ENCODE measurements at places on chromosomes 2 and 18.

- DNase-seq, result peak; percentile 20
These were observed 30.6 kb downstream of the HNRNPLL start for GRCh38 chr2:38572167-38572566.

GRCh38 chr2:149763358-149763757 lies 175.8 kb upstream of the MMADHC start:
- DNase-seq, result no peak

GRCh38 chr18:45458033-45458432 lies 157.2 kb upstream of the SLC14A2 start:
- DNase-seq, result no peak

- DNase-seq, result no peak
These were observed 150.7 kb upstream of the NRP2 start for GRCh38 chr2:205531489-205532148.

- peak; percentile 78 for DNase-seq
These were observed 40.0 kb downstream of the ICA1L start for GRCh38 chr2:202831242-202832220.

- no peak for DNase-seq
These were observed 23.4 kb downstream of the DAPL1 start for GRCh38 chr2:158818511-158818910.

GRCh38 chr2:122543815-122544214 lies 788.4 kb downstream of the TSN start:
- DNase-seq, result peak; percentile 58

DNA sequence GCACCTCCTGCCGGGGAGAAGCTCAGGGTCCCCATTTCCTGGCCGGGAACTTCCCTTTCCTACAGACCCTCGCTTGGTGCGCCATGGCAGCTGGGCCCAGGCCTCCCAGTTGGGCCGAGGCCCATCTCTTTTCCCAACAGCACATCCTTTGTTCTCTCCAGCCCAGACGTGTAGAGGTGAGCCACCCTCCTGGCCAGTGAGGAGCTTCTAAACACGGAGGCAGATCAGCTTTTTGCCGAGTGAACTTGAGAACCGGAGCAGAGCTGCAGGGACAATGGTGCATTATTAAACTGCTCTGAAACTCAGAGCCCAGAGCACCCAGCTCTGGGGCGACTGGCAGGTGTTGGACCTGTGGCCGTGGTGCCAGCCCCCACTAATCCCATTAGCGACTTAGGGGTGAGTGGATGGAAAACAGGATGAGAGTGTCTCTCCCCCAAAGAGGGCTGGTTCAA lies 25.4 kb downstream of the SH3BP4 start:
- DNase-seq, result no peak

DNA sequence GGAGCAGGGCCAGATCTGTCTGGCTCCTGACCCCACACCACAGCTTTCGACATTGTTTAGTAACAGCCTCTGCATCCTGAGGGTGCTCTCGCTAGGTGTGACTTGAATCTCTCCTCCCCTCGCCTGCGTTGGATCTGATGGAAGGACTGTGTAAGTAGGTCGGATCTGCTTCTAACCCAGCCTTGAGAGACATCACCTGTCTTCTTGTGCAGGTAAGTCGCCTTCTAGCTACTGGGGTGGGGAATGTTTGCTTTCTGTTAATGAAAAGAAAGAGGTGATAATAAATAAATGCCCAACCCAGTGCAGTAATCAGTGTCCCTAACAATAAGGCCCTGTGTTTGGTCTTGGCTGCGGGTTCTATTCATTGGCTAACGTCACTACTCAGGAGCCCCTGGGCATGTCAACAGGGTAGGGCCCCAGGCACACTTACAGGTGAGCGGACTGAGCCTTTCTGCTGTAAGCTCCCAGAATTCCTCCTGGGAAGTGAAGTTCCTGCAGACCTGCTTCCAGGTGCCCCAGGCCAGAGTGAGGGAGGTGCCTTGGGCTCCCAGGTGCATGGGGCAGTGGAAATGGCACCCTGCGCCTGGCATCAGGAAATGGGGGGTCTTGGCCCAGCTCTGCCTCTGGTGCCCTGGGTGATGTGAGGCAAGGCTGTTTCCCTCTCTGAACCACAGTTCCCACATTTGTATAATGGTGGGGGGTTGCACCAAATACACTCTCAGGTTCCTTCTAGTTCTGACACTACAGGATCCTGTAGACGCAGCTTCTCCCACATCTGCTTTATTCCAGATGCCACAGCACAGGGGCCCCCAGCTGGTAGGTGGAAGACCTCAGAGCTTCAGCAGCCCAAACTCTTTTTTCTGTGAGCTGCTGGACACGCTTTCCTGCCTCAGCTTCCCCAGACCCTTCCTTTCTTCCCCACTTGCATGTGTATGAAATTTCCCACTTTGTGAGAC lies 11.2 kb upstream of the FOSL2 start:
- DNase-seq, result no peak

DNA sequence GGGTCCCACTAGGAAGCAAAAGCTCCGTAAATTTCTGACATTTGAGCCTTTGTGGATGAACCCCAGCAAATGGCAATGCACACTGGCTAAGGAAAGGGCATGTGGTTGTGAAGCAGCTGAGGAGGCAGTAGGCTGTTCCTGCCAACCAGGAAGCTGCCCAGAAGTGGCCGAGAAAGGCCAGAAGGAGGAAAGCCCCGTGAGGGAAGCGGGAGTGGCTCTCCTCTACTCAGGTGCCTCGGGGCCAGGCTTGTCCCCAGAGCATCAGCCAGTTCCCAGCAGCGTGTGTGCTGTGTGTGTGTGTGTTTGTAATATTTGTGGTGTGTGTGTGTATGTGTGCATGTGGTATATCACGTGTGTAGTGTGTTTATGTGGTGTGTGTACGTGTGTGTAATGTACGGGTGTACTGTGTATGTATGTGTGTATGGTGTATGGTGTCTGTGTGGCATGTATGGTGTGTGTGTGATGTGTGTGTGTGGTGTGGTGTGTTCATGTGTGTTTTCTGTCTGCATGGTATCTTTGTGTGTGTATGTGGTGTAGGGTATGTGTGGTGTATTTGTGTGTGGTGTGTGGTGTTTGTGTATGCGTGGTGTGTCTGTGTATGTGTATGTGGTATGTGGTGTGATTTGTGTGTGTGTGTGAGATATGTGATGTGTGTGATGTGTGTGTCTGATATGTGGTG lies 90.6 kb downstream of the APOB start:
- DNase-seq, result no peak

GRCh38 chr2:171271971-171272436 lies 111.3 kb upstream of the TLK1 start:
- DNase-seq, result peak; percentile 88

DNA sequence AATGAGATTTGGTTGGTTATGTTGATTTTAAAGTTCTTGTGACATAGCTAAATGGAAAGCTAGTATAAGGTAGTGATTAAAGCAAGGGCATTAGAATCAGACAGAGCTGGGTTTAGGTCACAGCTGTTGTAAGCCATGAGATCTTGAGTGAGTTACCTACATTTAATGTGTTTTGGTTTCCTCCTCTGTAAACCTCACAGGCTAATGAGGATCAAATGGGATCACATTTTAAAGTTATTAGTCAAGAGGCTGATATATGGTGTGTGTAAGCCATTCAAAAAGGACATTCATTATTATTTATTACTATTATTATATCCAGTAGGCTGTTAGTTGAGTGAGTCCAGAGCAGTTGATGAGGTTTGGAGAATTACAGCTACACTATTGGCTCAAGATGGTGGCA lies 416.2 kb downstream of the IRS1 start:
- no peak for DNase-seq

DNA sequence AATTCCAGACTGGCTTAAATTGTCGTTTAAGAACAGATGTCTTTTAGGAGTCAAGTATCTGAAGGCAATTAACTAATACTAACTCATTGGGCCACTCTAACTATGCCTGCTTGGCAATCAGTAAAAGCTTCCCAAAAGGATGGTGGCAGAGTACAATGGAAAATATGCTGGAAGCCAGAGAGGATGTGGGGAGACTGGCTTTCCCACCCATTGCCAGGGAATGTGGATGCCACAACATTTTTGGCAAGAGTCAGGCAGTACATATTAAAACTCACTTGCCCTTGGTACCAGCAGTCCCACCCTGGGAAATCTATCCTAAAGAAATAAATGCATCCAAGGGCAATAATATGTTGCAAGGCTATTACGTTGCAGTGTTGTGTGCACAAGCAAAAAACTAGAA lies 74.0 kb upstream of the FZD7 start:
- DNase-seq, result peak; percentile 69

GRCh38 chr18:79983793-79984192 lies 4.6 kb downstream of the TXNL4A start:
- no peak for DNase-seq

- DNase-seq, result peak; percentile 77
These were observed 72.8 kb upstream of the TAF1B start for GRCh38 chr2:9770308-9771100.

GRCh38 chr18:33113416-33113815 lies 327.1 kb downstream of the CCDC178 start:
- DNase-seq, result no peak

DNA sequence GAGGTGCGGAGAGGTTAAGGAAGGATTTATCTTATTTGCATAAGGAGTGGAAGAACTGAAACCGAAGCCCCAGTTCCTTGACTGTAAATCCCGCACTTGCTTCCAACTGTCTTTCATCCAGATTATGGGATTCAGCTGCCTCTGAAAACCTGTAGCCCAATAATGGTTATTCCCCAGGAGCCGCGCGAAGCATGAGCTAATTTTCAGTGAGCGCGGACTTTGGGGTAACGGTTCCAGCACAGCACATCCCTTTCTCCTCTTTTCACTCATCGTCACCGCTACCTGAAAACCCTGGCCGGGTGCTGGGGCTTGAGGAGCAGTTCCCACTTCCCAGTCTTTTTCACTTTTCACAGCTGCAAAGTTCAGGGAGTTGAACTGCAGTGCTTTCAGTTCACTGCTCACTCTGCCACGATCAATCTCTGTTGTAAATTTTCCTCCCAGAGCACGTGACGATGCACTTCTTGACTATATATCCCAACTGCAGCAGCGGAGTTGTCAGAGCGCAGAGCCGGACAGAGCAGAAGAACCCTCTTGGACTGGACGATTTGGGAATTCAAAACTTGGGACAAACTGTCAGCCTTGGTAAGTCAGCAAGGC lies at the start of gene KCNE4:
Gene KCNE4, plus strand, starts transcription at position 498 of the 597 bp plus-strand sequence. CDS start 641 bp downstream, outside the sequence.
- DNase-seq, result peak; percentile 49

GRCh38 chr18:8460748-8461147 lies 148.5 kb upstream of the RAB12 start:
- no peak for DNase-seq

DNA sequence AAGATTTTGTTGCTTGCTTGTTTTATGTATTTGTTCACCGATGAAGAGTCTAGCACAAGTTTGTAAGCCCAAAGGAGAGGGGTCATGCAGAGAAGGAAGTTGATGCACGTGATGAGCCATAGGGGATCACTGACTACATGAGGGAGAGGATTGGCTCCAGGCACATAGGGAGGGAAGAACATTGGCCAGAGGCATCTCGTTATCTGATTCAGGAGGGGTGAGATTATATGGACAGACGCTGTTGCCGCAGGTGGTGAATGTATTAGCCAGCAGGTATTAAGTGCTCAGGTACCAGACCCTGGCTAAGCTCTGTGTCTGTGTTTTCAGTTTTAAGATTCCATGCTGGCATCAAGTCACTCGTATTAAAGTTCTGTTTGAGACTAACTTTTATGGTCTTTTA lies 91.8 kb upstream of the CHST9 start:
- no peak for DNase-seq

GRCh38 chr2:28487258-28487657 lies 8.6 kb upstream of the PLB1 start:
- DNase-seq, result no peak

- DNase-seq, result no peak
These were observed 157.5 kb downstream of the ZFP36L2 start for GRCh38 chr2:43068631-43069517.

GRCh38 chr18:13550418-13551304 lies 175.7 kb downstream of the FAM210A start:
- no peak for DNase-seq

DNA sequence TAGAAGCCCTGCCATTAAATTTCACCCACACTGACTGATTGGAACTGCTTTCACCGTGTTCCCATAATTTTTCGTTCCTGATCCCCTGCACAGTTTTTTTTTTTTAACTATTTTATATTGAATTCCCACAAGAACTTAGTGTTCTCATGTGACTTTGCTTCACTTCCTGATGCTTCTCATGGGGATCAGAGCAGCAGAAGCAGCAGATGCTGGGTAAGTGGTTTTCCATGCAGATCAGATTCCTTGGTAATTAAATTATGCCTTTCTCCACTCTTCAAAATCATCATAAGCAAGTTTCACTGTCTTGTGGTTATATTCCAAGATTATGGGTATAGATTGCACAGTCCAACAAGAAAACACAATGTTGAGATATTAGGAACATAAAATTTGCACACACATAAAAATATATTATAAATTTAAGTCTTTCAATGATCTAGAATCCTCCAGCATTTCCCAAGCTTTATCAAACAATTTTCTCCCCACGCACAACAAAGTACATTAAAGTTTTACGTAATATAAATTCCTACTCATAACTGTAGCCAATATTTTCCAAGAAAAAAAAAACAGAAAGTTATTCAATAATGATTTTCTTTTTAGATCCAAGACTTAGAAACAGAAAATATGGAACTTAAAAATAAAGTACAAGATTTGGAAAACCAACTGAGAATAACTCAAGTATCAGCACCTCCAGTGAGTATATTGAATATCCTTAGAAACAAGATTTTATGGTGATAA lies 277.9 kb downstream of the GULP1 start:
- DNase-seq, result no peak

GRCh38 chr2:9721344-9721743 lies 90.5 kb upstream of the YWHAQ start:
- no peak for DNase-seq

- DNase-seq, result no peak
These were observed 67.0 kb downstream of the RBMS1 start for GRCh38 chr2:160426604-160427003.

GRCh38 chr2:196601430-196602306 lies 37.8 kb upstream of the CCDC150 start:
- DNase-seq, result peak; percentile 98

DNA sequence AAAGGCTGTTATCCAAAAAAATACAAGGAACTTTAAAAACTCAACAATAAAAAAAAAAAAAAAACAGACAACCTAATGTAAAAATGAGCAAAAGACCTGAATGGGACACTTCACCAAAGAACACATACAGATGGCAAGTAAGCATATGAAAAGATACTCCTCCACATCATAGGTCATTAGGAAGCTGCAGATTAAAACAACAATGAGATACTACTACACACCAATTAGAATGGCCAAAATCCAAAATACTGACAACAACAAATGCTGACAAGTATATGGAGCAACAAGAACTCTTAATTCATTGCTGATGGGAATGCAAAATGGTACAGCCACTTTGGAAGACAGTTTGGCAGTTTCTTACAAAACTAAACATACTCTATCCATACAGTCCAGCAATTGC lies 84.2 kb downstream of the DYNC1I2 start:
- DNase-seq, result no peak

- no peak for DNase-seq
These were observed 66.7 kb downstream of the AAK1 start for GRCh38 chr2:69576880-69577279.

Data from AG08395 (cell line).